ENCODE measurements at places on chromosomes 7 and 10.

- DNase-seq: no peak
Measured at GRCh38 chr10:49353895-49354566, 41.9 kb downstream of the DRGX start.

DNA sequence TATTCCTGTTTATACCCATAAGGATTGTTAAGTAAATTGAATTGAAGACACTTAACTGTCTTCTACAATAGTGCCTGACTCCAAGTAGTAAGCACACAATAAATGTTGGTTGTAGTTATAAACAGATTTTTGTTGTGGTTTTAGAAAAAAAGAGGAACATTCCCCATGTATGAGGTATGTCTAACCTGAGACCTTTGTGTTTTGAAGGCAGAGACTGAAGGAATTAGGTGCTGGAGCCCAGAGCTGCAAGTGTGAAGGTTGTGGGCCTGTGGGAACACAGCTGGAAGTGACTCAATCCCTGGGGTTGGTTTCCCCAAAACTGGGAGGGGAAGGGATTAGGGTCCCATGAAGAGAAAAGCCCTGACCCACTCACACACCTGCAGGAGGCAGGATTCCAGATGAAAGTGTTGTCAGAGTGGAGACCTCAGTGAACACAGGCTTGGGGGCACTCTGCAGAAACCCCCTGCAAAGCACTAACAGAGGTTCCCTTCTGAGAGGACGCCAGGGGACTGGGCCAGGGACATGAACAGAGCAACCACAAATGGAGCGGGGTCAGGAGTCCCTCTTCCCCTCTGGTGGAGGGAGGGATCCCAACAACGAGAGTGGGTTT lies 265.1 kb upstream of the KLF14 start:
- DNase-seq: no peak

DNA sequence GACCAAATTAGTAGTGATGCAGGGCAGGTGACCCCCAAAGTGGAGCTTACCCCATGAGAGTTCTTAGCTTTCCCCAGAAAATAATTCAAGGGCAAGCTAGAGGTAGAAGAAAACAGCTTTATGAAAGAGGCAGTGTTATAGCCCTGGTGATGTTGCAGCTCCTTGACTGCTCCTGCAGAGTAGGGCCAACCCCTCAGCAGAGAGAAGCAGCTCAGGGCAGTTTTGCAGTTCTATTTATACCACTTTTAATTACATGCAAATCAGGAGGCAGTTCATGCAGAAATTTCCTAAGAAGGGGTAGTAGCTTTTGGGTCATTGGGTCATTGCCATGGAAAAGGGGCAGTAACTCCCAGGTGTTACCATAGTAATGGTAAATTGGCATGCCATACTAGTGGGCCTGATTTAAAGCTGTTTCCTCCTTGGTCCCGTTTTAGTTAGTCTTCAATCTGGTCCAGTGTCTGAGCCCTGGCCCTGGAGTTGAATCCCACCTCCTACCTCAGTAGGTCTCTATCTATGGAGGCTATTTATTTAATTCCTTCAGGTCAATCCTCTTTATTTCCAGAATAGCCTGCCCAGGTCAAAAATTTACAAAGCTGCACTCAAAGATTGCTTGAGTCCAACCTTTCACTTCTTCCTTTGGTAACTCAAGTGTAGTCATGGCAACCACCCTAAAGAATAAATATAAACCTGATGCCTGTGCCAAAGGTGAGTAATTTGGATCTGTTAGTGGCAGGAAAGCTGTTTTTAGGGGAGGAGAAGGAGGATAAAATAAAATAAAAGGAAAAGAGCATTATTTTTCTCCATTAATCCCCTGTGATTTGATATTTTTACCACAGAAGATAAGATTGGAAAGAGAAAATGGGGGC lies 29.5 kb downstream of the PLXDC2 start:
- DNase-seq: no peak

DNA sequence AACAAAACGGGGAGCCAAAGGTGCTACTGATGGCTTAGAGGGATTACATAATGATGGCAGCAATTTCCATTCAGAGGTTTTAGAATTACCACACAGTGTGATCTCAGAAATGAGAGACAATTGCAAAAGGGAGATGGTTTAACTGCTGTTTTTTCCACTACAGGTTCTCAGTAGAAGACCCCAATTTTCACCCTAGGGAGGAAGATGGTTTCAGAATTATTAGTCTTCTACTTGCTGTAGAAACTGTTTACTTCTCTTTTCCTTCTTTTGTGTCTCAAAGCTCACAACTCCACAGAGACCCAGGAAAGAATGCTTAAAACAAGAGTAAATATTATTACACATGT lies 226.5 kb downstream of the INHBA start:
- no peak for DNase-seq

GRCh38 chr7:49894543-49894942 lies 121.1 kb downstream of the VWC2 start:
- DNase-seq: no peak

DNA sequence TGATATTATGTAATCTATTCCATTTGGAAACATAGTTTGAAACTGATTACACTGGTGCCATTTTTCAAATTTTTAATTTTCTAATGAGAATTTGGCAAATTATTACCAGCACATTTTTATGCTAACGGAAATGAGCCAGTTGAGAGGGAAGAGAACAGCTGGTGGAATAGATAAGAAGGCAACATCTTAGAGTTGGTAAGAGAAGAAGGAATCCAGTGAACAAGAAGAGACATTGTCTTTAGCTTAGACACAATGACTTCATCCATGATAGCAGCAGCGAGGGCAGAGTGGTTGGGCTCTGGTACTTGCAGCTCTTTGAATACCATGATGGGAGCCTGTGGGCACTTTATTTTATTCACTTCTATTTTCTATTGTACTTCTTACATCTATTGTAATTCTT lies 89.6 kb downstream of the CHRM2 start:
- DNase-seq: no peak

DNA sequence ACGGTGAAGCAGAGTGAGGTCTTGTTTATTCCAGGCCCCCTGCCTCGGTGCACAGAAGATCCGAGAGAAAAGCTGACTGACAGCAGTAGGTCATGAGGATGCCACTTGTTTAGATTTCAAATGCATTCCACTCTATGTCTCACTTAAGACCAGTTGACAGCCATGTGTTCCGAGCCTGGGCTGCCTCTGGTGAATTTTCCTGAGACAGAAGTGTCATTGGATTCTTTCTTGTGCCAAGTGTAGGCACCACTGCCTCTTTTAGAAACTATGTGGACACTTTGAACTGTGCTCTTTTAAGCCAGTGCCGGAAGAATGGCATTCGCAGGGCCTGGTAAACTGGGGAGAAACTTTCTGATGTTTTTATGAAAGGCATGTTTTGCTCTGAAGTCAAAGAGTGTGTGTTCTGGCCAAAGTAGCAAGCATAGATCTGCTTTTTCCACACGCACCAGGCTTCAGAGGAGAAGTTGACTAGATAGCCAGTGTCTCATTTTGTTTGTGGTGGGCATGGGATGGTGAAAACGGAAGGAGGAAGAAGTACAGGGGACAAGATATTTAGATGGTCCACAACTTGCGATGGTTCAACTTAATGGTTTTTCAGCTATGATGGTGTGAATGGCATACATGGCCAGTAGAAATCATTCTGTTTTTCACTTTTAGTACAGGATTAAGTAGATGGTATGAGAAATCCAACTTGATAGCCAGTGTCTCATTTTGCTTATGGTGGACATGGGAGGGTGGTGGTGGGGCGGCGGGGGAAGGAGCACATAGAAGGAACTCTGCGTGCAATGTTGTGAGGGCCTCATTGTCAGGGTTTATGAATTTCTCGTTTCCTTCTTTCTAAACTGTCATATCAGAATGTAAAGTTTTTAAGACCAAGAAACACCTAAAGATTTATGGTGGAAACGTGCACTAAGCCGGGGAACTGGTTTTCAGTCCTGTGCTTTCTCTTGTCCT lies 41.5 kb downstream of the CYP17A1 start:
- DNase-seq: no peak

- DNase-seq: no peak
Measured at GRCh38 chr10:95324436-95325268, 33.8 kb upstream of the PDLIM1 start.

GRCh38 chr7:21947056-21947455 lies 1.4 kb upstream of the CDCA7L start:
- DNase-seq: no peak

GRCh38 chr10:82736305-82736704 lies 861.3 kb downstream of the NRG3 start:
- DNase-seq: no peak

GRCh38 chr7:157425137-157425731 lies 88.4 kb downstream of the DNAJB6 start:
- DNase-seq: no peak

DNA sequence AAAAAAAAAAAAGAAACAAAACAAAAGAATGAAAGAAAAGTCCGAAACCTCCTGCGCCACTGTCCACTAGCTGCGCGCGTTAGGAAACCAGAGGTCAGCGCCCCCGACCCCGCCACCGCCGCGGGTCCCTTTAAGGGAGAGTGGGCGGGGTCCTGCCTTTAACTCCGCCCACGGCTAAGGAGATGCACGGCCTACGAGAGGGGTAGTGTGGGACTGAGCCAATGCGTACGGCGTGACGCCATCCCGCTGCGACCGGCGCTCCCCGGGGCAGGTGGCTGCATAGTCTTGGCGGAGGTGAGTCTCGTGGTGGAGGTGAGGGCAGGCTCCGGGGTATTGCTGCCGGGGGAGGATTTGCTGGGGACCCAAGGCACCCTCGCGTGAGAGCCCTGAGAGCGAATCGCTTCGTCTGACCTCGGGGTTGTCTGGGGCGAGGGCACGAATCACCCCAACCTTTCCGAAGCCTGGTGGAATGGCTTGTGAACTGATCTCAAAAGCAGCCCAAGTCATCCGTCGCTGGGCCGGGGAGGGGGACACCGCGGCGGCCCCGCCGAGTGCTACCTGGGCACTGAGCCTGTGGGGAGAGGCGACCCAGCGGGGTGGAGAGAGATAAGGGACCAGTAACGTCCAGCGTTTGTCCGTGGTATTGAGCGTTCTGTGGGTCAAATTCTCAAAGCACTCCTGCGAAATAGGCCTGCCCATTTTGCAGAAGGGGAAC lies at the start of gene MRPS17:
MRPS17 (plus strand) TSS at position 241 of the 715 bp plus-strand sequence. CDS start 1,319 bp downstream, outside the sequence.
- DNase-seq: peak; percentile 59

All from GM04504 (cell line).